ENCODE measurements at places on chromosomes 4 and X.
A peak's percentile ranks its signal among the peaks of the same experiment; 100 is the strongest.

DNA sequence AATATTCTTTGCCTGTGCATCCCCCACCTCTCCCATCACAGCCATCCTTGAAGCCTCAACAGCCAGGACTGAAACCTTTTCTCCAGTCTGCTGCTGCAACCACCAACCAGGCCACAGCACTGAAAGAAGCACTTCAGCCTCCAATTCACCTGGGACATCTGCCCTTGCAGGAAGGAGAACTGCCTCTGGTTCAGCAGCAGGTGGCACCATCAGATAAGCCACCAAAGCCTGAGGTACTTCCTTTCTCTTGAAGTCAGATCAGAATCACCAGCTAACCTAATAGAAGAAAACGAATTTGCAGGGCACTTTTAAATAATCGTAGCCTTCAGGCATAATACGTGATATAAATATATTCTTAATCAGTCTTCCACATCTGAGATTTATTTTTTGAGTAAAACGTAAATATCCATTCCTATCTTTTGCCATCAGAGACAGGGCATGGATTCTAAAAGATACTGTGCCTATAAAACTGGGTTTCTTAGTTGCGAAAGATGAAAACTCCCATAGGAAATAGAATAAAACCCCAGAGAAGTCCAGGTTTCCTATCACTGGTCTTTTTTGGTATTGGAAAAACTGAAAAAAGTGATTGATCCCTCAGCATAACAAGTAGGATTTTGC, 9.5 kb downstream of the AMBN start:
- peak; percentile 49 for DNase-seq

GRCh38 chr4:79913581-79913980, 159.4 kb downstream of the ANTXR2 start:
- no peak for DNase-seq

DNA sequence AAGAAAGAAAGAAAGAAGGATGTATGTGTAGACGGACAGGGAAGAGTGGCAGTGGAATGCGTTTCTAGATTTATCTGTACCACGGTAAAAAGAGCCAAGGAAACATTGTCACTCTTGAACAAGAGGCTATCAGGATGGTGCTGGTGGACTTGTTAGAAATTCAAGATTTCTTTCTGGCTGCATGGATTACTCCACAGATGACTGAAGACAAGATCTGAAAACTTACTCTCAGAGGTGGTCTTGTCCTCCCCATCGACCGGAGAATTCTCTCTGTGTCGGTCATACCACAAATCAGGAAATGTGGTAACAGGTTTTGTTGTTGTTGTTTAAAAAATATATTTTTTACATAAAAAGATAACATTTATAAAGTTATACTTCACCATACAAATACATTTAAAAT, 11.8 kb downstream of the DSPP start:
- no peak for DNase-seq

GRCh38 chr4:174633399-174633798, 111.1 kb upstream of the HPGD start:
- DNase-seq, result no peak

DNA sequence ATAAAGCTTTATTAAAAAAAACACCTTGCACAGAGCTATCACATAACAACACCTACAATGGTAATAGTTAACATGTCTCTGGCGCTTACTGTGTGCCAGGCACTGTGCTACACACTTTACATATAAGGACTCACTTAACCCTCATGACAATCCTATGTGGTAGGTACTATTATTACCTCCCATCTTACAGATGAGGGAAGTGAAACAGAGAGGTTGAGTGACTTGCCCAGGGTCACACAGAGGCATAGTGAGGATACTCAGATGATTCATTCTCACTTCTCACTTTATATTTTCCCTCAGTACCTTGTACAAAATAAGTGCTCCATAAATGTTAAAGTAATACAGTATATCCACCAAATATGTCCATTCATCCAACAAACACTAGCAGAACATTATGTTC, 43.4 kb upstream of the IQSEC2 start:
- DNase-seq, result no peak

GRCh38 chrX:134002921-134003615, 17.7 kb upstream of the GPC3 start:
- DNase-seq, result no peak

DNA sequence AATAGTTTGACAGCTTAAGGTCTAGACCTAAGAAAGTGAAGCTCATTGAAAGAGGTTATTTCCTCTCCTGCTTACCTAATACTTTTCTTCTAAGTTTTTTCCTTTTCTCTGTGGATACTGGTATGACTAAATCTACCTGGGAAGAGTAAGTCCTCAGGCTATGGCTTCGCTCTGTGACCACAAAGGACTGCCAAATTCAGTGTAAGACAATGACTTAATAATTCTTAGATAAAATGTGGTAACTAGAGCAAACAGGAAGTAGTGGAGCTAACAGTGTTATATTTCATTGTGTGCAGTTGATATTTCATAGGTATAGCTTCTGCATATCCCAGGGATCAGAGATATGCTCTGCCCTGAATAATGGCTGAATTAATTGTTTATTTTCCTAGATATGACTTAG, 418.9 kb downstream of the CCSER1 start:
- DNase-seq, result no peak

GRCh38 chrX:124212622-124213021, 119.8 kb upstream of the TEX13D start:
- no peak for DNase-seq

DNA sequence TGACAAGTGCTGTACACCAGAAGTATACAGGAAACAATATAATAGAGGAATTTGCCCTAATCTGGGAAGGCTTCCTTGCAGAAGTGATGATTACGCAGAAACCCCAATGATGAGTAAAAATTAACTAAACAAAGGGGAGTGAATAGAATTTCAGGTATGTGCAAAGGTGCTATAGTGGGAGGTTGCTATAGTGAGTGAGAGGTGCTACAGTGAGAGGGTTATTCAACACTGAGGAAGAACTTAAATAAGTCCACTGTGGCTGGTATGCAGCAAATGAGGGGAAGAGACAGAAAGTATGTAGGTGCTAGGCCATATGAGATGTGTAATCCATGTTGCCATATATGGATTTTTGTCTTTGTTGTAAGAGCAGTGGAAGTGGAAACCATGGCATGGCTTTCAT, 69.5 kb downstream of the TRIM2 start:
- DNase-seq, result no peak

DNA sequence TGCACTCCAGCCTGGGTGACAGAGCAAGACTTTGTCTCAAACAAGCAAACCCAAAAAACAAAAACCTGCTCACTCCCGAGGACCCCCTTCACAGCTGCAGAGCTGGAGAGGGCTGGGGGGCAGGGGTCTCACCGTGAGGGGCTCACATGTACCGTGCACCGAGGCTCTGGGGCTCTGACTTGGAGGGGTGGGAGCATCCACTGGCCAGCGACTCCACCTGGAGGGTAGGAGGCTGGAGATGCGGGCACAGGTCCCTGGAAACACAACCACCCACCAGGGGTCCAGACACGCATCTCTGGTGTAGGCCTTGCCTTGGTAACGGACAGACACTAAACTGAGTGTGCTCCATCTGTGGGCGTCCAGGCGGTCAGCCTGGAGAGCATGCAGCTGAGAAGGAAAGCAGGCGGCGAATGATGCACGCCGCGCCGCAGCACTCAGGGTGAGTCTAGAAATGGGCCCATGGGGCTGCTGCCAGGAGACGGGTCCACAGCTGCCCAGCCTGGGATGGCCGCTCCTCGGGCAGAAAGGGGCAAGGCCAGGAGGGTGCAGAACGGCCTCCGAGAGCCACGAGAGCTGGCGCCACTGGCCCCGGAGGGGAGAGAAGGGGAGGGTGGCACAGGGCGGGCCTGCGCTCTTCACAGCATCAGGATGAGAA, 26.1 kb downstream of the PPP2R3B start:
- no peak for DNase-seq

GRCh38 chr4:81722290-81722851, 250.7 kb upstream of the RASGEF1B start:
- no peak for DNase-seq

DNA sequence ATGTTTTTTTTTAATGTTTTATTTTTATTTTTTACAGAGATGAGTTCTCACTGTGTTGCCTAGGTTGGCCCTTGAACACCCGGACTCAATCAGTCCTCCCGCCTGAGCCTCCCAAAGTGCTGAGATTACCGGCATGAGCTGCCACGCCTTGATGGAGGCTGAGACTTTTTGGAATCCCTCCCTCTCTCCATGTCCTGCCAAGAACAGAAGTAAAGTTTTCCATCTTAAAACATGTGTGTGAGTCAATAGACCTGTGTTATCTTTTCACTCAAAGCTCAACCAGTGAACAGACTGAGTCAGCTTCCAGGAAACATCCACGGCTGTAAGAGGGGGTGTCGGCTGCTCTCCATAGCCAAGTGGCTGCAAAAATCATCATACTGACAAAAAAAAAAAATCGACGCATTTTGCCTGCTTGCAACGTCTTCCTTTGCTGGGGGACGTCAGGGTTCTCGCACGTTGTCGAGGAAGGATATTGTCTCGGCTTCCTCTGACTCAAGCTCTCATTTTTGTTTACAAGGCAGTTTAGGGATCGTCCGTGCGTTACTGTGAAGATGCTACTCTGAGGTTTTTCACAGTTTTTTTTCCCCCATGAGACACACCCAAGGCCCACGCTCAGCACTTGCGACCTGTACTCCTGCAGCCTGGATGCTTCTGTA, 10.0 kb upstream of the ASMTL start:
- no peak for DNase-seq

GRCh38 chr4:183905081-183905592, at the start of gene STOX2:
TSS of gene STOX2 (plus strand) at chr4:183905307. CDS start at chr4:183906791, 1,484 bp downstream.
- no peak for DNase-seq

- DNase-seq, result no peak
Measured at GRCh38 chrX:358651-359143, 28.0 kb downstream of the PPP2R3B start.

- no peak for DNase-seq
Measured at GRCh38 chr4:69828828-69829227, 31.1 kb downstream of the SULT1E1 start.

DNA sequence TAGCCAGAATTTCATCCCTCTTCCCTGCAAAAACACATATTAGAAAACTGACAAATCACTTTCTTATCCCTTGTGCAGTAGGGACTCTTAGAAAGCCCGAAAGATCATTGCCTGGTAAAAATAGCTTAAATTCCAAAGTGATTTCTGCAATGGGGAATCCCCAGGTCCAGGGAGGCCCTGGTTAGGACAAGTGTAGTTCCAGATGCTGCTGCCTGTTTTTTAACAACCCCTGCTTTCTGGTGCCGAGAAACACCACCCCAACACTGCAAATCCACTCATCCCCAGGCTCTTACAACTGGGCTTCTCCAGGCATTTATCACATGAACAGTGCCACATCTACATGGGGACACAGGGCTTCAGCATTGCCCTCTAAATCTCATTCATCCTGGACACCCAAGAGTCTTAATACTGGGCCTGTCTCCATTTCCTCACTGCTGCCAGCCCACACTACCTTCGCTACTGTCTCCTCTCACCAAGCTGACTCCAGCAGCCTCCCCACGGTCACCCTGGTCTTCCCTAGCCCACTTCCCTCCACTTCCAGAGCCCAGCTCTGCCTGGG, 112.2 kb upstream of the PSAPL1 start:
- DNase-seq, result no peak

GRCh38 chrX:17535229-17535628, 160.2 kb downstream of the NHS start:
- DNase-seq, result peak; percentile 37

DNA sequence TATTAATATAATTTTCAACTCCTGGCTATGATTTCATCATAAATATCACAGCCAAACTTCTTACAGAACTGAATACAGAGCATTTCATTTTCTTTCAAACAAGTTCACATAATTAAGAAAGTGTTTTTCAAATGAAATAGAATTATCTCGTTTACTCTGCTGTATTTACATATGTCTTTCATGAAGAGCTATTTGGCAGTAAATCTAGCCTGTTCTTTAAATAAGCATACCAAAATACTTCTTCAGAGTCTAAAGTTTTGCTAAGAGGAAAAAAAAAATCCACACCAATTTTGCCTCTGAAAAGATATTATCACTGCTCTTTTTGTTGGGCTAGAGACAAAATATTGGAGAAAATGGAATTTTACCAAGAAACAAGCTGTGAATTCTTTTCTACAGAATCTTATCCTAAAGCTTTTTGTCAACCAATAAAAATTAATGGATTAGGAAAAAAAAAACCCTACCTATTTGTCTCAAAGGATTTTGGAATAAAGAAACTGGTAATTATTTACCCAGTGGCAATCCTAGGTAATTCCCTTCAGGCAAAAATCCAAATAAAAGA, 287.9 kb upstream of the NR3C2 start:
- no peak for DNase-seq

DNA sequence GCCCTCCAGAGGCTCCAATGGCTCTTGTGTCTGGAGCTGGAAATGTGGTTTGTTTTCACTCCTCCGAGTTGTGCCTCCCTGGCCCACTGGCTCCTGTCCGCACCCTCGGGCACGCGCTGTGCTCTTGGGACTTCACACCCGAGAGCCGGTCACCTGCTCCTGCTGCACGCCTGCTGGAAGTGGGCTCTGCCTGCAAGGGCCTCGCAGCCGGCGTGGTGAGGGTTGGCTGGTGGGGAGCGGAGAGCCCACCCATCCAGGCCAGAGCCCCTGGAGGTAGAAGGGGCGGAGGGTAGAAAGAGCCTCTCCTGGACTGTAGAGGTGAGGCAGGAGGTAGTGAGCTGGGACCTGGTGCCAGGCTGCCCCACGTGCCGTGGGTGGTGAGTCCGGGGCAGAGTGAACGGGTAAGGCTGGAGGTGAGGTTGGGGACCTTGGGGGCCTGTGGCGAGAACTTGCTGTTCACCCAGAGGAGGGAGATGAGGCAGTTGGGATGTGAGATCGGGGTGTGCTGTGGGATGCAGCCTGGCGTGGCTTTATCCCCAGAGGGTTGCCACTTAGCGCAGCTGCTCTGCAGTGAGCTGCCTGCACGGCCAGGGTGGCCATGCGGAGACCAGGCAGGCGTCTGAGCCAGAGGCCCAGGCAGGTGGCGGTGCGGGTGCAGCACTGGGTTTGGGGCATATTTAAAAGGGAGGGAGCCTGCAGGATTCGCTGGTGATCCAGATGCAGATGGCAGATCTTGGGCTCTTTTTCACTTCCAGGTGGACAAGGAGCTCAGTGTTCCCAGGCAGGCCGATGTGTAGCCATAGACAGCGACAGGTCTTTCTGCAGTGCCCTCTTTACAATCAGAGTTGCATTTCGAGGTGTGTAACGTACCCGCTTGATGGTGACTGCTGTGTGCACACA, 48.8 kb downstream of the PCGF3 start:
- DNase-seq, result no peak

DNA sequence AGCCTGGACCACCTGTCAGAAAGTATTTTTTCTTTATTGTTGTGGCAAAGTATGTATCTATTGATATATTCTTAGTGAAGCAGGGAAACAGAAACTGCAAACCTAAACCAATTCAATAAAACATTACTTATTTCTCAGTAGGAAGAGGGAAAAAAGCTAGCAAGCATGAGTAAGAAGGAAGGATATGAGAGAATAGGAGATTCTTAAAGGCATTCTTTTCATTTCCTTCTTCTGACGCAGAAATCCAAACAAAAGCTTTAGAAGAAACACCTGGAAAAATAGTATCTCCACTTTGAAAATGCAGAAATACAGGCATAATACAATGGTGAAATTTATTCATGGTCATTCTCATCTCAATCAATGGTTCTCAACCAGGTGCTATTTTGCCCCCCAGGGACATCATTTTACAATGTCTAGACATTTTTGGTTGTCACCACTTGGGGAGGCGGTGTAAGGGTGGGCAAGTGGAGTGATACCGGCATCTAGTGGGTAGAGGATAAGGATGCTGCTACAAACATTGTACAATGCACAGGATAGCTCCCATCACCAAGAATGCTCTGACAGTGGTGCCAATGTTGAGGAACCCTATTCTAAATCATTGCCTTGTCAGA, 21.7 kb upstream of the ATXN3L start:
- DNase-seq, result no peak

Measured in GM13976 (cell line).